Myocyte (in vitro differentiated cells): ENCODE measurements at places on chromosomes 7 and 10. TPM values are rescaled to one million over a fixed set of nuclear protein-coding genes. Genes with fewer than 3 reads are reported as not detected.

SPDYE16 gene
- total RNA-seq = 0.11 and 1.8 TPM in 2 replicates

MUC12 gene
- not detected in 2 replicates for total RNA-seq

NOS3 gene
- not detected in 2 replicates for total RNA-seq

MYH16 gene
- total RNA-seq = not detected in 2 replicates

CFAP43 gene
- total RNA-seq = not detected in 2 replicates

TRIL gene
- 0.40 and 0.42 TPM in 2 replicates for total RNA-seq

ELMO1 gene
- 0.13 and 0.16 TPM in 2 replicates for total RNA-seq

PNLIP gene
- not detected in 2 replicates for total RNA-seq

INPP5F gene
- 11.4 and 34.9 TPM in 2 replicates for total RNA-seq

DNA sequence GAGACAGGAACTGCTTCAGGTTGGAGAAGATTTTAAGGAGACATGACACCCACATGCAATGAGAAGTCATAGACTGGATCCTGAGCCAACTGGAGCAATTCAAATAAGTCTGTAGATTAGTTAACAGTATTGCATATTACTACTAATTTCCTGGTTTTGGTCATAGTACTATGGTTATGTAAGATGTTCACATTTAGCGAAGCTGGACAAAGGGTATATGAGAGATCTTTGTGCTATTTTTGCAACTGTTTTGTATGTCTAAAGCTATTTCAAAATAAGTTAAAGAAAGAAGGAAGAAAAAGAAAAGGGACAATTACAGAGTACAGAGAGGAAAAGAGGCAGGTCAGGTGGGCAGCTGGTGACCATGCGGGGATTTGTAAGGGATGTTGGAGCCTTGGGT is 116.5 kb upstream of the SVIL start:
- DNase-seq = no peak

- peak; percentile 64 for DNase-seq
Observed at GRCh38 chr7:81600608-81601007, 169.2 kb downstream of the HGF start.

DNA sequence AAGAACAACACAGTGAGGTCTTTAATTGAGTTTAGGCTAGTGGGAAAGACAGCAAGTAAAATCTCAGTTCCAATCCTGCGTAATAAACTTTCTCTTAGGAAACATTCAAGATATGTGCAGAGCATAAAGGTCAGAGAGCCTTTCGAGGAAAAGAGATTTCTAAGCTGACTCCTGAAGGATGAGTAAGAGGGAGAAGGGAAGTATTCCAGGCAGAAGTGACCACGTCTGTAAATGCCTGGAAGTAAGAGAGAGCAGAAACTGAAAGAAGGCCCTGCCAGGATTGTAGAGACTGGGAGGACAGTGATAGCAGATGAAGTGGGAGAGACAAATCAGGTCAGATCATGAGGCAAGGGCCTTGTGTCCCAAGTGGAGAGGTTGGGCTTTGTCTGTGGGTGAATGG is 41.8 kb downstream of the PNLIPRP3 start:
- DNase-seq = no peak

DNA sequence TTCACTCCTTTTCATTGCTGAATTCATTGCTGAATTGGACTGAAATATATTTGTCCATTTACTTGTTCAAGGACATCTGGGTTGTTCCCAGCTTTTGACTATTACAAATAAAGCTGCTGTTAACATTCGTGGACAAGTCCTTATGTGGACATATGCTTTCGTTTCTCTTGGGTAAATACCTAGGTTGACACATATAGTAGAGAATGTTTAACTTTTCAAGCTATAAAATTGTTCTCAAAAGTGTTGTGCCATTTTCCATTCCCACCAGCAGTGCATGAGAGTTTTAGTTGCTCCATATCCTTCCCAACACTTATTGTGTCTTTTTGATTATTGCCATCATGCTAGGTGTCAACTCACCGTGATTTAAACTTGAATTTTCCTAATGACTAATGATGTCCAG is 17.5 kb upstream of the CPVL start:
- no peak for DNase-seq

DNA sequence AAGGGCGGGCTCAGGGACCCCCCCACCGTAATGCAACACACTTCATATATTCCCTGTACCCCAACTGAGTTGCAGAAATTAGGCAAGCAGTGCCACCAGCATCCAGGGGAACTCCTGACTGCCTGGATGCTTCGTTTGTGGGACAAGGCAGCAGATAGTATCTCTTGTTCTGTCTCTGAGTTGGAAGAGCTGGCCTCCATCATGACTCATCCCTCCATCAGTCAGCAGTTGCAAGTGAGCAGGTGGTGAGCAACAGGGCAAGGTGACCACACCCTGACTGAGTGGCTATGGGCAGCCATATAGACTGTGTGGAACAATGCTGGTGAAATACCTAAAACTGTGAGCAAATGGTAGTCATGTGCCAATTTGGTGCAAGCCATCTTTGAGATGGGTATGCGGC is 22.8 kb upstream of the ADAMTS14 start:
- DNase-seq = peak; percentile 72

DNA sequence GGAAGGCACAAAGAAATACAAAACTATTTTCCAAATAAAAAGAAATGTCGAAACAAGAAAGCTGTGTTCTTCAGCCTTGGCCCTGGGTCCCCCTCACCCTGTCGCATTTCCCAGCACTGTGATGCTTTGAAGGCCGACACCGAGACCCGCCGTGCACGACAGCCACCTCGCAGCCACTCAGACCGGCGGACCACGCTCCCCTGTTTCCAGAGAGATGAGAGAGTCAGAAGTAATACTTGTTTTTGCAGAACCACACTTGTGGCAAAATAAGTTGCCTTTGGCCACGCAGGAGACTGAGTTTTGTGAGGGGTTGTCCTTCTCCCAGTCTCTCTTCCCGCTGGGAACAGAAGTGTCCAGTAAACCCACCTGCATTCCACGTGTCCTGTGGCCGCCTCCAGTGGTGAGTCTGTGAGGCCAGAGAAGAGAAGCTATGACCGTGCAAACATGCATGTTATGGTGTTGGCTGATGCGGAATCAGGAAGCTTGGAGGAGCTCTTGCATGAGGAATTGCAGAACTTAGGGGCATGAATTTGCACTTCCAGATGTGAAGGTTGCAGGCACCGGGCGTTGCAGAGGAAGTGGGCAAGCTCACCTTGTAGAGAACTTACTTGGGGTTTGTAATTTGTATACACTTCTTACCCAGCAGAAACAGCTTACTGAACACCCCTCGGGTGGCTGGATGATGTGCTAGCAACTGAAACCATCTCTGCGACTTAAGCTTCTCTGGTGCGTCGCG is 194.5 kb downstream of the EBF3 start:
- DNase-seq = no peak

DNA sequence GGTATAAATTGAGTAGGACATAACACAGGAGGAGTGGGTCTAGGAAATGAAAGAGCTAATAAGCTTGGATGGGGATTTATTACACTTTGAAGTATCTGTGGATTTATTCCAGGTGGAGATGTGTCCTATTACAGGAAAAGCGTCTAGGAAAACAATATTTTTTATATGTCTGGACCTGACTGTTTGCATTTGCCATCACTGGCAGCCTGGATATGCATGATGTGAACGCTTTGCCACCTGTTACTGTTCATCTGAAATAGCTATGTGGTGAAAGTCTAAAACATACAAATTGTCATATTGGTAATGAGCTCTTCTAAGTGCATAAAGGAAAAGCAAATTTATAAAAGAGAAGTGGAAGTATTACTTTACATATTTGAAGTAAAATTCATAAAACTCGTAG is 31.6 kb upstream of the AGMO start:
- DNase-seq = peak; percentile 37

GRCh38 chr10:27620430-27621397 is 116.6 kb downstream of the RAB18 start:
- peak; percentile 88 for DNase-seq

DNA sequence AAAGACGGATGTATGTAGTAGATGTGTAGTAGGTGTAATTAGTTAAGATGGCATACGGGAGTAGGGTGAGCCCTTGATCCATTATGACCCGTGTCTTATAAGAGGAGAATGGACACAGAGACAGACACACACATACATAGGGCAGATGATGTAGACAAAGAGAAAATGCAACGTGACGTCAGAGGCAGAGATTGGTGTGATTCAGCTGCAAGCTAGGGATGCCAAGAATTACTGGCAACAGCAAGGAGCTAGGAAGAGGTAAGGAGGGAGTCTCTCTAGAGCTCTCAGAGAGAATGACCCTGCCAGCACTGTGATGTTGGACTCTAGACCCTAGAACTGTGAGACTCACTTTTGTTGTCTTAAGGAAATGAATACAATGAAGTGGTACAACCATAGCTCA is 247.0 kb upstream of the HABP2 start:
- no peak for DNase-seq

- DNase-seq = no peak
Observed at GRCh38 chr7:49783446-49783845, 10.0 kb downstream of the VWC2 start.

DNA sequence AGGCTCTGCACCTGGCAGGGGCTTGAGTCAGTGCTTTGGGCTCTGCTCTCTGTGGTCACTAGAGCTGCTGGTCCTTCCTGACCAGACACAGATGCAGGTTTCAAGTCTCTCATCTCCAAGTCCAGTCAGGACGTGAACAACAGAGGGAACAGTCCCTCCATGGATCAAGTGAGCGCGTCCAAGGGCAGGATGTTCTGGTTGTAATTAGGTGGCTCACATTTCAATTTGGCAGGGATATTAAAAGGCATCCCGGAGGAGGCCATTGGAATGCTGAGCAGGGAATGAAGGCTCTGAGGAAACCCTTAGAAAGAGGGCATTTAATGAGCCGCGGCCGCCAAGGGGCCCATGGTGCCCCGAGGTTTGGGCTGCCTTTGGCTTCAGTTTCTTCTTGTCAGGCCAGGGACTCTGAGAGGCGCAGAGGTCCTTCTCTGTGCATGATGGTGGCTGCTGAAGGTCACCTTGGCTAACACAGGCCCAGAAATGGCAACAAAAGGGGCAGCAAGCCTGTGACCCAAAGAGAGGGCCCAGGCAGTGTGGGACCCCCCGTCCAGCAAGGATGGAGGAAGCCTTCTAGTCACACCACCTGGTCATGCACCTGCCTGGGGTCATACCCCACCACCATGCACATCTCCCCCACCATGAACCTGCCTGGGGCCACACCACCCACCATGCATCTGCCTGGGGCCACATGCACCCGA is 30.7 kb upstream of the INPP5A start:
- DNase-seq = peak; percentile 56
